Uterine smooth muscle cell (primary cell): ENCODE measurements at places on chromosomes 4 and X. TPM values are rescaled to one million over a fixed set of nuclear protein-coding genes. Genes with fewer than 3 reads are reported as not detected.

ATP1B4 gene
- total RNA-seq: not detected in 2 replicates

SORCS2 gene
- total RNA-seq: 0.44 and 1.5 TPM in 2 replicates

FAM47A gene
- not detected in 2 replicates for total RNA-seq

CXCL8 gene
- total RNA-seq: 1.5 and 6.3 TPM in 2 replicates
